ENCODE measurements at places on chromosomes 7 and 10.

DNA sequence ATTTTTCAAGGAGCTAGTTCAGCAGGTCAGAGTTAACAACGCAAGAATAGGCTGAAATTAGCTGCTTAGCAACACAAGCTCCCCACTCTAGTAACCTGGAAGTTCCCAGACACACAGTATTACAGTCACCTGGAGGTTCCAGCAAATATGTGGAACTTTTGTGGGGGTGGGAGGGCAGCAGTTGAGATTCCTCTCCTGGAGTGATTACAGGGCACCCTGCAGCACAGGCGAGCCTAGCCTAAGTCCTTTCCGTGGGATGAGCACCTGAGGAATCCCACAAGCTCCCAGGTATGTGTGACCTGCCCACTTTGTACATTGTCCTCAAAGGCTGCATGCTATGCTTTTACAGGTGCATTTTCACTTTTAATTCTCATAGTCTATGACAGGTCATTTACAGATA is 13.6 kb downstream of the TPK1 start:
- no peak for DNase-seq

DNA sequence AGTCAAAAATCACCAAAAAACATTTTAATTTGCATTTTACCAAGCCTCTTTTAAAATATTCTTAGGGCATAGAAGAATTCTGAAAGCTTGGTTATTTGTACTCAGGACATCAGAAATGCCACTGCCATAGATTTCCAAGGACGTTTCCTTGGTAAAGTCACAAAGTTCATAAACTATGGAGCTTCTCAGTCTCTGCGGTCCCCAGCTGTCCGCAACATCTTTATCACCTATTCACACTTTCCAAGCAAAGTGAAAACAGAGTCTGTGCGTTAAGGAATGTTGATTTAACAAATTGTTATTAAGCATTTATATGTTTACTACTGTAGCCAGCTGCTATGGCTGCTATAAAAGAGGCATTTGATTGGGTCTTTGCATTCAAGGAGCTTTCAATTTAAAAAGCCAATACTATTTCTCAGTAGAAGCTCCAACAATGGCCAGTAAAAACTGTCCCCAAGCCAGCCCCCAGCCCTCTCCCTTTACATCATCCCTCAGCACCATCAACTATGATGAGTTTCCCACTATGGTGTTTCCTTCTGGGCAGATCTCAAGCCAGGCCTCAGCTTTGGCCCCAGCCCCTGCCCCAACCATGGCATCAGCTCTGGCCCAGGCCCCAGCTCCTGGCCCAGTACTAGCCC is 36.8 kb downstream of the CADPS2 start:
- DNase-seq: no peak

DNA sequence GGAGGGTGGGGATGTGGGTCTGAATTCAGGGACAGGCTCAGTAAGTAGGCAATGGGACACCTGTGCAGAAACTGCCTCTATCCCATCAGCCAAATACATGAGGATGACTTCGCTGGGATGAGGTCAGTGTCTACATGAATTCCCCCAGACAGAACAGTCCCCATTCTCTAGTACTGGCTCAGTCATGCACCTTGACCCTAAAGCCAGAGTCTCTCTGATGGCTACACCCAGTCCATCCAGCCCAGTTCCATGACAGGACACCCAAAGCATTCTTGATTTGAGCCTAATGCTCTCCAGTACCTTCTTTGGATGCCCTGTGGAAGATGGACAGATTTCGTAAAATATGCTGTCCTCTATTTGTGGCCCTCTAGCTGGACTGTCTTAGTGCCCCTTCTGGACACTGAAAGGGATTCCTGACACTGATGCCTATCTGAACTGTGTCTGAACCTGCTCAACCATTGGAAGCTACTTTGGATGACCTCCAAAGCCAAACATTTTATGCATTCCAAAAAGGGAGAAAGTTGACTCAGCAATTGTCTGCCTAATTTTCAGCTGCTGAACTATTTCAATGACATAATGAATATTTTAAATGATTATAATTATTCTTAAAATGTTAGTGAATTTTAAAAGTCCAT is 14.6 kb downstream of the SFRP4 start:
- no peak for DNase-seq

DNA sequence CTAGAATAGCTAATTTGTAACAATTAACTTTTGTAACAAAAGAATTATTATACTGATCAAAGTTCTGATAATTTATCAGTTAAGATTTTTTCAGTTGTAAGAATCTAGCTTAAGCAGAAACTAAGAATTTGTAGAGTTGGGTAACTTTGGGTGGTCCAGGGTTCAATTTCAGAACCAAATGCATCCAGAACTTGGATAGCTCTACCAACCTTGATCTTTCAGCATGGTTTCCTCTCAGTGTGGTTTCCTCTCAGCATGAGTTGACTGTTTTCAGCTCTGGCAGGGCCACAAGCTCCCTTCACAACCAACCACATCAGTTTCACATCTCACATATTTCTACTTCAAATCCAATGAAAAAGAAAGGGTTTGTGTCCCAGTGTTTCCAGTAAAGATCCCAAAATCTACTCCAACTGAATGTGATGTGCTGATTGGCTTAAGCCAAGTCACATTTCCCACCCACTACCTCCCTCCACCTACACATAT is 3.3 kb upstream of the FAS start:
- DNase-seq: no peak

GRCh38 chr10:117741524-117741923 is 199.0 kb downstream of the EMX2 start:
- DNase-seq: no peak

GRCh38 chr10:89392974-89393373 is 551 bp downstream of the IFIT1 start:
- no peak for DNase-seq

DNA sequence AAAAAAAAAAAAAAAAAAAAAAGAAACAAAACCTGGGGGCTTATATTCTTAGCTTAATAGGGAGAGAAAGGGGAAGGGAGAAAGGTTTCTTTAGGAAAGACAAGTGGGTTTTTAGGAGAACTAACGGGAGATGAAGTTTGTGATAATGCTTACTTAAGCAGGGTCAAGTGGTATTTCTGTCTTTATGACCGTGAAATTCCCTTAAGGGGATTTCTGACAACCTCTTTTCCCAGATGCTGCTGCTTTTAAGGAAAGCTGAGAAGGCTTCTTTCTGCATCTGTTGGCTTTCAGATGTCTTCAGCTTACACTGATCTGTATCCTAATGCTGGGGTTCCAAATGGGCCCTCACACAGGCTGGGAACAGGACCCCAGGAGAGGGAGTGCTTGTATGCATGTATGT is 42.6 kb downstream of the ADAMTS14 start:
- DNase-seq: no peak

- no peak for DNase-seq
These were observed 243.0 kb downstream of the PLXDC2 start for GRCh38 chr10:20059084-20059835.

GRCh38 chr7:96869538-96869937 is 135.8 kb upstream of the DLX6 start:
- DNase-seq: no peak

GRCh38 chr7:93245525-93246432 is 13.6 kb downstream of the VPS50 start:
- DNase-seq: no peak

DNA sequence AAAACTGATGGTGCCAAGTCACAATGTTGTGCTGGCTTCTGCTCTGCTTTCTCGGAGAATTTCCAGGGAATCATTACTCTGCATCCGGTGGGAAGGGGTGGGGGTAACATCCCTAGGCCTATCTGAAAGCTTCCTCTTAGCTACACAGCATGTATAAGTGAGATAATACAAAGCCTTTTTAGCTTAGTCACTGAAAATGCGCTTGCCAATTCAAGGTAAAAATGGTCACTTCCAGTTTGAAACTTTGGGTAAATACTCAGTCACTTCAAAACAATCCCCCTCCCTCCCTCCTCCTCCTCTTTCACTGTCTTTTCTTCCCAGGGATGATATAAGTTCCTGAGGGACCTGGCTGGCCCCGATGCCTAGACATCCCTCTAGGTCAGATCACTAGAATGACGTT is 57.3 kb upstream of the APBB1IP start:
- DNase-seq: no peak

DNA sequence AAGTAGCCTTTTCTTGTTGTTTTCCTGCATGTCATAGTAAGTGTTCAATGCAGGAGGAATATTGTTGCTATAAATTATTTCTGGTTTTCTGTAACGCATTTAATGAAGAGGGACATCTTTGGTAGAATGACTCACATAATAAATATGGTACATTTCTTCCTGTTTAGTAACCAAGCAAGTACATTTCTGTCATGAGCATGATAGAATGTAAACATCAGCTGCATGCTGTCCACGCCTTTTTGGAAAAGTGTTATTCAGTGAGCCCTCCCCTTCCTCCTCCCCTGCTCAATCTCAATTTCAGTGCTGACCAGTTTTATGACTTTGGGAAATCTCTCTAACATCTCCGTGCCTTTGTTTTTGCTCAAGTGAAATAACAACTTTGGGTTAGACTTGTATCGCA is 664.0 kb downstream of the XPNPEP1 start:
- DNase-seq: no peak

DNA sequence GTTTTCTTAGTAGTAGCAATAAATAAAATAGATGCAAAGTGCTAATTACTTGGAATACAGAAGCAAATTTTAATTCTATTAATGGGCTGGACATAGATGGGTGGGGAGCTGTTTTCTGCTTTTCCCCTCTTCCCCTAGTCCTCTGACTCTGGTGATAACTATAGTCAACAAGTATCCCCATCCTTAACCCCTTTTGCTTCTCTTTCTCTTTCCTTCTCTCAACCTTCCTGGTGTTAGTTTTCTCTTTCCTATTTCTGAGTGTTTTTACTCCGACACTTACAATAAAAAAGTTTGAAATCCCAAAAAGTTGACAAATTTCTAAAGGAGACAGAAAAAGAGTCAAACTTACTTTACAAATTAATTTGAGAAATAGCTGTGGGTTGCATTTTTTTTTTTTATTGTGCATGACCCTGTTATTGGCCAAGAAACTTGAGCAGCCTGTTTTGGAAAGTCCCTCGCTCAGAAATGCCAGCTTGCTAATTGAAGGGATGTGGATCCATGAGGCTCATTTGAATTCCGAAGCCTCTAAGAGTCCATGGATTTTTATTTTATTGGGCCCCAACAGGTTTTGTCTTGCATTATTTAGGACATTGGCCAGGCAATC is 2.4 kb downstream of the FAS start:
- no peak for DNase-seq

DNA sequence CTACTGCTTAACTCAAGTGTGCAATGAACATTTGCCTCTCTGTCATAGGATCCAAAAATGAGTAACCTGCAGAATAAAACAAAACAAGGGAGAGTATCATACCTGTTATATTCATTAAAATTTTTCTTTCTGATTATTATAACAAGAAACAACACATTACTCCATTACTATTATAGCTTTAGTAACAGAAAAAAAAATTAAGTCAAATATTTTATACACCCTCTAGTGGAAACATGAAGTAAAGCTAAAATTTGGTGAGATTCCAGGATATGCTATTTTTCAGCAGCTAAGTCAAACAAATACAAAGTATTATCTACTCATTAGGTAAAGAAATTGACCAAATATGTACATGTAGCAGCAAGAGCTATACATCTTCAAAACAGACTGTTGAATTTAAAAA is 56.3 kb downstream of the PDZD8 start:
- no peak for DNase-seq

- no peak for DNase-seq
These were observed 100.2 kb downstream of the COL13A1 start for GRCh38 chr10:69901628-69902505.

DNA sequence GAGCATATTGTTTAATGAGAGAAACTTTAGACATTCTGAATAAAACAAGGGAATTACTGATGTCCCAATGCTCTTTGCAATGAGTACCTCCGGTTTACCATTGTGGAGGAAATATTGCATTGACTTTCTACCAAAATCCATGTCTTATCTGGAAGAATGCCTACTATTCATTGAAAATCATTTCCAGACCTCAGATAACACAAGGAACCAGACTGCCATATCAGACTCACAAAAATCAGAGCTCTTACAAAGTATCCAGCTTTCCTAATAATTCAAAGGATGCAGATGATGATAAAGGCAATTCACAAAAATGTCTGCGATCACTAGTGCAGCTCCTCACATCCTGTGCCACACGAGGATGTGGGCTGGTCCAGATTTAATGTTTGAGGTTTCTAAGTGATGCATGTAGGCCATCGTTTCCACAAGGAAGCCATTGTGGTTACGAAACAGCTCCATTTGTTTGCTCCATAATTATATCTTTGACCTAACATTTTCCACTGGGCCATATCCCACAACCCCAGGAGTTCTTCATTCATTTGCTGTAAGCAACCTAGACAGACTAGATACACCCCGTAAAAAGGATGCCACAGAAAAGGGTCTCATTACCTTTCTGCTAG is 831.1 kb upstream of the C7orf33 start:
- DNase-seq: no peak

GRCh38 chr10:111150691-111151090 is 73.9 kb downstream of the ADRA2A start:
- no peak for DNase-seq

DNA sequence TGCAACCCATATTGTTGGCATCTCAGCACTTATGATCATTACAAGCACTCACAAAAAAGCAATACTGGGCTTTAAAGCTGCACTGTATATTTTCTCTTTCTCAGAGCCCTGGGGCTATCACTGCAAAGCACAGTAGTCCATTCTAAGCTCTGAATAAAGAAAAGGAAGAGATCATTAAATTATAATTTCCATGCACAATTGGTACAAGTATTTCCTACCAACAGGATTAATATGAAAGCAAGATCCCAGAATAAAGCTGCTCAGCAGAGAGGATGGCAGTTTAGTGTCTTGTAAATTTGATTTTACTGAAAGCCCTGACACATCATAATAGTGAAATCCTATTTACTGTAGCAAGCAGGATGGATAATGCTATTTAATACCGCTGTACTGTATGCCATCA is 205.3 kb downstream of the CHCHD3 start:
- DNase-seq: no peak

GRCh38 chr10:46516660-46517416 is 39.6 kb downstream of the GPRIN2 start:
- no peak for DNase-seq

DNA sequence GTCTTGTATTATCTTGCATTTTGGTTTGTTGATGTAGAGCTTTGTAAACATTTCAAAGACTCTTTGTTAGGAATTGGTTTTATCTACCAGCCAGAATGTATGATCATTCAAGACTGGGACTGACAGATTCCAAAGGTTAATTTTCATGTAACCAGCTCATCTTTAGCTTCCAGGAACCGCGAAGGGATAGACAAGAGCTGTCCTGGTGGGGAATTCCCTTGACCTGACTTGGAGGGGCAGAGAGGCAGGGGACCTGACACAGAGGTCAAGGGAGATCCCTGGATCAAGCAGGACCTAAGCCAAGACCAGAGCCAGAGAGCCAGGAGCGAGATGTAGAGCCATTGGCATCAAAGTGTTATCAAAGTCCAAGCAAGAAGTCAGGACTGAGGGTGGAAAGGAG is 6.6 kb upstream of the LOXL4 start:
- DNase-seq: no peak

All from esophagus squamous epithelium (tissue), 5 donors.